ENCODE measurements at places on chromosomes 13 and 19.
A peak's percentile ranks its signal among the peaks of the same experiment; 100 is the strongest.

- DNase-seq = no peak
Measured at GRCh38 chr13:38943231-38943630, 47.4 kb downstream of the STOML3 start.

DNA sequence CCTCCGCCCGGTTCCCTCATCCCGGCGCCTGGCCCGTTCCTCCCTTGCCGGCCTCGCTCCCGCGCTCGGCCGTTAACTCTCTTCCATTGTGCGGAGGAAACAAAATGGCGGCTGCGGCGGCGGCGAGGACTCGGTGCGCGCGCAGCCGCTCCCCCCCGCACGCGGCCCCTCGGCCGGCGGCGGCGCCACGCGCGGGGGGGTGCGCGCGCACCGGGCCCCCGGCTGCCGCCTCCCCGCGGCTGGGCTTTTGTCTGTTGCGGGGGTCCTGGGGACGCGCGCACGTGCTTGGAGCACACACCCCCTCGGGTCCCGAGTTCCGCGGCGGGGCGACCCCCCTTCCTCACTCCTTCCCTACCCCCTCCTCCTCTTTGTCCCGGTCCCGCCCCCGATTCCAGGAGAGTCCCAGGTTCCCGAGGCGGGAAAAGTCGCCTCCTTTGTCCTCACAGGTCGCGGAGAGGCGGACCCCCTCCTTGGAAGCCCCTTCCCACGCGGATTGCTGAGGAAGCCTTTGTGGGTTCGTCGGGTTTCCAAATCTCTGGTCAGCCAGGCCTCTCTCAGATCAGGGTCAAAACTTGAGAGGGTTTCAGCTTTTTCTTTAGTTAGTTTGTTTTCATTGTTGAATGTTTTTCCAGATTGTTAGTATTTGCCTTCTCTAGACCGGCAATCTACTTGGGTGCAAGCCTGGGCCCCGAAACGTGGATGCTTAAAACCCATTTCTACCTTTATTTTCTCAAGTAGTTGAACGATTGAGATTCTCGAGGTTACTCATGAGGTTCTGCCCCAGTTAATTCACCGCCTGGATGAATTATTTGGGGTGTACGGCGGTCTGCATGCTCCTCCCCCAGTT lies 687 bp downstream of the ILF3 start:
- DNase-seq = no peak

- DNase-seq = no peak
Measured at GRCh38 chr13:53821632-53822031, 793.0 kb downstream of the OLFM4 start.

DNA sequence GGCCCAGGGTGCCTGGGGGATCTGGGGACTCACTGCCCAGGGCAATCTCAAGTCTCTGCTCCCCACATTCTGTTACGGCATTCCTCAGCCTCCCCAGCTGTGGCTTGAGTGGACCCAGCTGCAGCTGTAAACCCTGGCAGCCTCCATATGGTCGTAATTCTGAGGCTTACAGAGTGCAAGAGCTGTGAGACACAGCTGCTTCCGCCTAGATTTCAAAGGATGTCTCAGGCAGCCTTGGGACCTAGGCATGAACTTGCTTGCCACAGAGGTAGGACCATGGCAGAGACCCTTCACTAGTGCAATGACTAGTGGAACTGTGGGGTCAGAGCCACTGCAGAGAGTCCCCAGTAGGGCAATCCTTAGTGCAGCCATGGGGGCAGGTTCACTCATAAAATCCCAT lies 297.5 kb downstream of the ENOX1 start:
- no peak for DNase-seq

DNA sequence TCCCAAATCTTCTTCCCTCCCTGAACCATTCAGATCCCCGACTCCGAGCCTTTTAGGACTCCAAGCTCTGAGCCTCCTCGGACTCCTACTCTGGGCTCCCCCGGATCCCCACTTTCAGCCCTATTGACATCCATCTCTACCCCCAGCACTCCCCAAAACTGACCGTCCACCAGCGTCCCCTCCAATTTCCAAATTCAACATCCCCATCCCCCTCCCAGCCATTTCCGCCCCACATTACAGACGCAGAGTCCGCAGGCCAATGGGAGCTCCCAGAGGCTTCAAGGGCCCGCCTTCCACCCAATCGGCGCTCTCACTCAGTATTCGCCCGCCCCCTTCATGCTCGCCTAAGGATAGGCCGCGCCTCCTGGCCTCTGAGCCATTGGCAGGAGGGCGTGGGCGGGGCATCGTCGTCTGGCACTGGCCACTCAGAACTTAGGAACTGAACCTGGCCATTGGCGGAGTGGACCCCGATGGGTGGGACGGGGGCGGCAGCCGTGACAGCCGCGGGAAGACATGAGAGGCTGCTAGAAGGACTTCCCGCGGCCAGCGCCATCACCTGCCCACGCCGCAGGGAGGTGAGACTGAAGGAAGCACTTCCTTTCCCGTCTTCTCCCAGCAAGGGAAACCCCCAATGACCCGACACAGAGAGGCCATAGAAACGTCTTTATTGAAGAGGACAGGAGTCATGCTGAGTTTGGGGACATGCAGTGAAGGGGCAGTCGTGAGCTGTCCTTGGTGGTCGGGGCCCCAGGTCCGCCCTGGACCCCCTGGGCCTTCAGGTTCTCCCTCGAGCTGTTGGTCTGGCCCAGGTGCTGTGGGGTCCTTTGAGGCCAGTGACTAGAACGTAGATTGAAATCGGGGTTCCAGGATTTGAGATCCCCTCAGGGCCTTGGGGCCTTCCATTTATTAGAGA lies at the start of gene ALKBH6:
Gene ALKBH6 (minus strand): TSS at position 202 of the 913 bp plus-strand sequence. CDS start 816 bp downstream, outside the sequence.
- peak; percentile 86 for DNase-seq

DNA sequence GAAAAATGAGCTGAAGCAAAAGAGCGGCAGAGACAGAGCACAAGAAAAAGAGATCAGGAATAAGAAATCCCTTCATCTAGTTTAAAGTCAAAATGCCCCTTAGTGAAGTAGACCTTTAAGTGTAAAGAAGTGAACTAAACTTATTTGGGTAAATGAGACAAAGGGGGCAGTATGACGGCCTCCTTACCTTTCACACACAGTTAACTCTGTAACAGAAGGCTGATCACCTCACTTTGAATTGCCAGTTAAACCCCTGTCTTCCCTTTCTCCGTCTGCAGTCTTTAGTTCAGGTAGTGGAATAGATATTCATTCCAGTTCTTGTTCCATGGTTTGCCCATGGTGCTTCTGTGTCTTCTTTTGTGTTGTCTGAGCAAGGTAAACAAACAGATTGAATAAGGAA lies 1029.8 kb downstream of the DIAPH3 start:
- no peak for DNase-seq

DNA sequence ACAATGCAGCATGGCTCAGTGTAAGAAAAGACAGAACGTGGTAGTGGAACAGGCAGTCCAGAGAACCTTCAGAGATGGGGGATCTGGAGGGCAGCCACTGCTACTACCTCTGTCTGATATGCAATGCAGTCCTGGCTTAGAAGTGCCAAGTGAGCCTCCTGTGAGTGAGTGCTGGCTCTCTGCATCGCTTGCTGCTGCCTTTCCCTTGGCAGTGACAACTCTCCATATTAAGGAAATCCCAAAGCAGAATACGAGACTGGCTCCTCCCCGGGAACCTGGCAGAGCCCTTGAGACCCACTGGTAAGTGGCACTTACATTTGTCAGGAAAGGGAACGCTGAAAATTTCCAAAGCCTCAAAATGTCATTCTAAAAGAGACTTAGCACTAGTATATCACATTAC lies 7.5 kb downstream of the DOCK9 start:
- DNase-seq = no peak

DNA sequence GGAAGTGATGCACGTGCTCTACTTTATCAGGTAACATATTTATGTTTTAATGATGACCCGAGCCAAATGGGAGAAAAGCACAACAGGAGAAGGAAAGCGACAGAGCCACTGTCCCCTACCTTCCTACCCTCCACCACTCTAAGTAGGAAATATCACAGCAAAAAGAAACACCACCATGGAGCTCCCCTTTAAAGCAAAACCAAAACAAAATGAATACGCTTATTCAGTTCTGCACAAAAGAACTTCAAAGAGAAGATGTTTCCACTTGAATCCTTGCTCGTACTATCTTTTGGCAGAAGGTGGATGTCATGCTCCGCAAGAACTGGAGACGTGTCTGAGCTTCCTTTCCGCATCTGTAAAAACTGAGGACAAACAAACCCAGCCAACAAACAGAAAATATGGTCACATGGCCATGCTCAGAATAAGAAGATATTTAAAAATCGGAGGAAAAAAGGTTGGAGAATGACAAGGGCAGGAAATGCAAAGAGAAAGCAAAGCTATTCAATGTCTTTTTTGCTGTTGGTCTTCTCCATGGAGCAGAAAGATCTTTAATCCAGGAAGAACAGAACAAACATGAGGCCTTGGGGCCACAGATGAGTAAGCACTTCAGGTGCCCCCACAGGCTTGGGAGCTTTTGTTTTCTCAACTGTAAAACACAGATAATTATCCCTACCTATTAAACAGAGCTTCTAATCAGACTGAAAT lies 19.5 kb downstream of the N4BP2L1 start:
- DNase-seq = no peak

GRCh38 chr13:28031896-28032288 lies 43.4 kb upstream of the URAD start:
- DNase-seq = no peak

GRCh38 chr13:80217614-80218456 lies 123.1 kb downstream of the SPRY2 start:
- DNase-seq = no peak

- no peak for DNase-seq
Measured at GRCh38 chr13:110138010-110138699, 168.8 kb downstream of the COL4A1 start.

DNA sequence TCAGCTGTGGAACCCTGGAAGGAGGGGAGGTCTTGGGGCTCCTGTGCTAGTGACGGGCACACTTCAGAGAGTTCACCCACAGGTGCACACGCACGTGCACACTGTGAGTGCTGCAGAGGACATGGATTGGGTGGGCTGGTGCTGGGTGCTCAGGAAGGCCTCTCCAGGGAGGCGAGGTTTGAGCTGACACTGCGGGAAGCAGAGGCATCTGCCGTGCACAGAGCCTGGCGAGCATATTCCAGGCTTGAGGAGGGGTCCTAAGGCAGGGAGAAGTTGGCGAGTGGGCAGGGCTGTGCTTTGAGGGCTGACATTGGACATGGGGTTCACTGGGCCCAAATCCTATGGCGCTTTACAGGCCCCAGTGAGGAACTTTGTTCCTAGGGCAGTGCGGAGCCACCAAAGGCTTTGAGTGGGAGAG lies 25.6 kb downstream of the CCDC8 start:
- no peak for DNase-seq

DNA sequence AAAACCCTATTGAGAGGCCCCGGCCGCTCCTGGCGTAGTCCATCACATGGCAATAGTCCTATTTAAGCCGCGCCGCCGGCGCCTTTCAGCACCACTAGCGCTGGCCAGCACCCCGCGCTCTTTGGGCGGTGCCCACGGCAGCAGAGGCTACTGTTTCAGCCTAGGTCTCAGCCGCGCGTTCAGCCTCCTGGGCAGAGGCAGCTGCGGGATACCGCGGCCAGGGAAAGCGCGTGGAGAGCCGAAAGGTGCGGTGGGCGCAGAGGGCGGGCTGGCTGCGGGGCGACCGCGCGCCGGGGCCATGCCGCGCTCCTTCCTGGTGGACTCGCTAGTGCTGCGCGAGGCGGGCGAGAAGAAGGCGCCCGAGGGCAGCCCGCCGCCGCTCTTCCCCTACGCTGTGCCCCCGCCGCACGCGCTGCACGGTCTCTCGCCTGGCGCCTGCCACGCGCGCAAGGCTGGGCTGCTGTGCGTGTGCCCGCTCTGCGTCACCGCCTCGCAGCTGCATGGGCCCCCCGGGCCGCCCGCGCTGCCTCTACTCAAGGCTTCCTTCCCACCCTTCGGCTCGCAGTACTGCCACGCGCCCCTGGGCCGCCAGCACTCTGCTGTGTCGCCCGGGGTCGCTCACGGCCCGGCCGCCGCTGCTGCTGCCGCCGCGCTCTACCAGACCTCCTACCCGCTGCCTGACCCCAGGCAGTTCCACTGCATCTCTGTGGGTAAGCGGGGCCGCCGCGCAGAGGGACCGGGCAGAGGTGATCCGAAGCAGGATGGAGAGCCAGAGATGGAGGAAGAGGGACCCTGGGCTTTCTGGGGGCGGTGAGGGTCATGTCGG lies at the start of gene GSX1:
Gene GSX1 (plus strand): TSS at position 91 of the 826 bp plus-strand sequence. CDS start 208 bp downstream, at position 299.
- DNase-seq = no peak

GRCh38 chr19:16061943-16062342 lies 14.4 kb upstream of the TPM4 start:
- no peak for DNase-seq

DNA sequence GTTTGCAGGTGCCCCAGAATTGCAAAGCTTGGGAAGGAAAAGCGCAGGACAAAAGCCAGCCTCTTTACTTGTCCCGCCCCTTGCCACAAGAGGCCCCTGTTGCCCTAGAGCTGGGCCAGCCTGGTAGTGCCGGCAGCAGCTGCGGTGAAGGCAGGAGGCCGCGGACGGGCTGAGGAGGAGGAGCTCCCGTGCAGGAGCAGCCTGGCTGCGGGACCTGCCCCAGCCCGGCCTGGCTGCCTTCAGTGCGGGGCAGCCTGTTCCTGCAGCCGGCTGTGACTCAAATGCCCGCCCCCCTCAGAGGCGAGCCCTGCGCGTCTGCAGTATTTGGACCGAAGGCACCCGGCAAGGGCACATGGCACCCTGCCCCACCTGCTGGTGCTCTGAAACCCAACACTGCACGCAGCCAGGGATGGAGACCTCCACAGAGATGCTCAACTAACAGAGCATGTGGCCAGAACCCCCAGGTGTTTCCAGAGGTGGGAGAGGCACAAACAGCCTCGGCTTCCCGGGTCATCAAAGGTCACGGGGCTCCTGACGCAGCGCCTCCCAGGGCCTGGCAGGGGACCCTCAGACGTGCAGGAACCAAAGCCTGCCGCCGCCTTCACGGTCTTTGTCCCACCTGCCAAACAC lies 29.7 kb downstream of the NAXD start:
- peak; percentile 10 for DNase-seq

DNA sequence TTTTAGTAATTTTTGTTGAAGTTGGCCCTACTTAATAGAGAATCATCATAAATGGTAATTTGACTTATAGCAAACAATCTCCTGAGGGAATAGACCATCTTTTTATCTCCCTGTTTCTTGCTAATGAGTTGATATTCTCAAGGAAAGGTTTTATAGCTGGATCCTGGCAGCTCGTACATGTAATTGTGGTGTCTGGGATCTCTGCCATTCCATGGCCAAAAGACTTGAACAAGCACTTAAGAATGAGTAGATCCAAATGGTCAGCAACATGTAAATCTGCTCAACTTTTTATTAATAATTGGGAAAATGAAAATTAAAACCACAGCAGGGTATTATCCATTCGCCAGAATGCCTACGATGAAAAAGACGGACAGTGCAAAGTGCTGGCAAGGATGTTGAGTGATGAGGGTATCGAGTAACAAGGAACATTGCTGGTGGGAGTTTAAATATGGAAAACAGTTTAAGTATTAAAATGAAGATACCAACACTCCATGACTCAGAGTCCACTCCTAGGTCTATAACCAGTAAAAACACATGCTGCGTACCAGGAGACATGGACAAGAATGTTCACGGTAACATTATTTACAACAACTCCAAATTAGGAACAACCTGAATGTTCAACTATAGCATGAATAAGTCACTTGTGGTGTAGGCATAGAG lies 5.1 kb upstream of the GPR18 start:
- DNase-seq = no peak
